ENCODE measurements at places on chromosomes 11 and 22.

- DNase-seq: no peak
Measured at GRCh38 chr11:17012179-17012578, 2.0 kb downstream of the PLEKHA7 start.

- no peak for DNase-seq
Measured at GRCh38 chr11:48148749-48149148, 67.9 kb upstream of the OR4B1 start.

GRCh38 chr11:122398167-122398566, 257.4 kb upstream of the UBASH3B start:
- peak; percentile 19 for DNase-seq

GRCh38 chr22:23278883-23279675, 98.8 kb downstream of the BCR start:
- DNase-seq: no peak

- no peak for DNase-seq
Measured at GRCh38 chr11:79263001-79263400, 177.8 kb downstream of the TENM4 start.

DNA sequence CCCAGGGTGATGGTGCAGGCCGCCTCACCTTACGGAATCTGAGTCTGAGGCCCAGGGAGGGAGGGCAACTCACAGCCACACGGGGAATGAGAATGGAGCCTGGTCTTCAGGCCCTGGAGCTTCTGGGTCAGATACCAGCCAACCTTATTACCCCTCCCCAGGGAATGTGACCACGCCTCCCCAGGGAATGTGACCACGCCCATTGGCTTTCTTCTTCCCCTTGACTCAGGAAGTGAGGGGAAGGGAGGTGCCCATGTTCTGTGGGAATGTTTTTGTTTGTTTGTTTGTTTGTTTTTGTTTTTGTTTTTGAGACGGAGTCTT, 57.5 kb upstream of the RBFOX2 start:
- peak; percentile 27 for DNase-seq

DNA sequence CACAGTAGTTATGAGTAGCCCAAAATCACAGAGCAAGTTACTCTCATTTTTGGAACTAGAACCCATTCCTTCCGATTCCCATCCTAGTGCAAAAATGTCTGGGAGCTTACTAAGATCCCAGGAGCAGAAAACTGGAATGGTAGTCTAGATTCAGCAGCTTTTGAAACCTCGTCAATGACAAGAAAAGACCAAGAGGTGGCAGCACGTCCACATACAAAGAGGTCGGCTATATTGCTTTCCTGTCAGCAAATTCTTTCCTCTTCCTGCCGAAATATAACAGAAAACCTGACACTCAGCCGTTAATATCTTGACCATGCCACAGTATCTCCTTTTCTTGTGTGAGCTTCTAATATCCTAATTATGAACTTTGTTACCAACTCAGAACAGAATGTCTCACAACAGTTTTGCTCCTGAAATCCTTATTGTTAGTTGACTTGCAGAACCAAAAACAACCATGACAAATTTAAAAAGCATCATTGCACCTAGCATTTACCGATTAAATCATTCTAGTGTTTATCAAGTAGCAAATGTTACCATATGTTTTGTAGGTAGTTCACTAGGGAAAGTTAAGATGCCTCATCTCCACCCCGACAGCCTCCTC, 92.8 kb upstream of the OR9G4 start:
- peak; percentile 59 for DNase-seq

DNA sequence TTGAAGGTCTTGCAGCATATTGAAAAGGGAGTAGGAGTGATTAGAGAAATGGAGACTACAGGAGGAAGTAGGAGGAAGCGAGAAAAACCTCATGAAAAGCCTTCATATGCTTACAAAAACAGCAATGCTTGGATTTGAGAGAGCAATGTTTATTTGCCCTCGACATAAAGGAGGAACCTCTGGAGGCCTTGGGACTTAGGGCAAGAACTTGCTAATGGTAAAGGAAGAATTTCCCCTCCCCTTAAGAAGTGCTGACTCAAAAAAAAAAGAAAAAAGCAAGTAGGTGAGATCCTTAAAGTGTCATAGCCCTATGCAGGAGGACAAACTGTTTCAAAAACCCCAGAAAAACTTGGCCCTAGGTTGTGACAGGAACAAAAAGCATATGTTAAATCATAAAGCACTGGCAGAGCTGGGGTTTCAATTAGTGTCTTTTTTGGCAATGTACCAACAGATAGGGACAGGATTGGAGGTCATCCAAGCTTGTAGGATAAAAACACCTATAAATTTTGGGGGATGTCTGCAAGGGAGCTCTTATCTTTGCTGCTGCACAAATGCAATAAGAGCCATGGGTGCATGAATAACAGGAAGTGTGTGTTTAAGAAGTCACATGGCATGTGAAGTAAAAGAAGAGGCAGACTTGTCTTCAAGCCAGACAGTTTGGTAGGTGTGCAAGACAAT, 4.9 kb downstream of the GLYAT start:
- no peak for DNase-seq

DNA sequence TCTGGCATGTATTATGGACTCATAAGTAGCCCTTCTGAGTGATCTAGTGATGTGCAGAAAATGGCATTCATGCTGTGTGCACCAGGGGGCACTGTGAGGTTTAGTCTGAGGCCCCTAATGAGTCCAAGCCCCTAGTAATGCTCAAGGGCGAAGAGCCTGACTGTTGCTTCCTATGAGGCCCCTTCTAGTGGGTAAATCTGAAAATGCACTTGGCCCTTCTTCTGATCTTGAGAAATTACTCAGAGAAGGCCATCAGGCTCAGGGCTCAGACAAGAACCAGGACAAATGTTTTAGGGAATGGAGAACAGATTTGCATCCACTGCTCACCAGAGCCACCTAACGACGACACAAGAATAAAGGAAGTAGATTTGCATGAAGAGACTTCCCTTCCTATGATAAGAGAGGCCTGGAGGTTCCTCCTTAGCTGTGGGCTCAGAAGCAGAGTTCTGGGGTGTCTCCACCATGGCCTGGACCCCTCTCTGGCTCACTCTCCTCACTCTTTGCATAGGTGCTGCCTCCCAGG, 75.8 kb downstream of the GGTLC2 start:
- DNase-seq: peak; percentile 33

DNA sequence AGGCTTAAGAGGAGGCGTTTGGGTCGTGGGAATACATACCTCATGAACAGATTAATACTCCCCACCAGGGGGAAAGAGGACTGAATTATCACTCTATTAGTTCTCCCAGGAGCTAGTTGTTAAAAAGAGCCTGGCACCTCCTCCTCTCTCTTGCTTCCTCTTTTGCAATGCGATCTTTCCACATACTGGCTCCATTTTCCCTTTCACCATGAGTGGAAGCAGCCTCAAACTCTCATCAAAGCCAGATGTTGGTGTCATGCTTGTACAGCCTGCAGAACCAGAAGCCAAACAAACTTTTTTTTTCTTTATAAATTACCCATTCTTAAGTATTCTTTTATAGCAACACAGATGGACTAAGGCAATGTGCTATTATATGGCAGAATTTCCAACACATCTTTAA, 258.5 kb downstream of the FAM76B start:
- no peak for DNase-seq

- no peak for DNase-seq
Measured at GRCh38 chr11:61774411-61774810, 18.0 kb downstream of the TMEM258 start.

GRCh38 chr11:113613619-113614018, 92.5 kb downstream of the TMPRSS5 start:
- DNase-seq: no peak

DNA sequence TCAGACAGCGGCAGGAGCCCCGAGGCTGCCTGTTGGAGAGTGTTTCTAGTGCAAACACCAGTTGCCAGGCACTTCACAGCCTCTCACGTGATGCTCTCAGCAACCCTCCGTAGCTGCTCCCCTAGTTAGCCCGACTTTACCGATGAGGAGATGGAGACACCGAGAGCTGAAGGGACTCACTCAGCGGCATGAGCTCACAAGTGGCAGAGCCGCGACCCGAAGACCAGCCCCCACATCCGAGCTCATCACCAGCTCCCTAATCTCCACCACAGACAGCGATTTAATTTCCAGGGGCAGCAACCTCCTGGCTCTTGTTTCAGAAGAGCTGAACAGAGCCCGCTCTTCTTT, 28.7 kb upstream of the RTL6 start:
- no peak for DNase-seq

GRCh38 chr11:12675951-12676711, 1.9 kb downstream of the TEAD1 start:
- peak; percentile 57 for DNase-seq

- DNase-seq: no peak
Measured at GRCh38 chr22:48894064-48894671, 933.5 kb downstream of the BRD1 start.

- peak; percentile 46 for DNase-seq
Measured at GRCh38 chr11:46489656-46490560, 98.3 kb upstream of the CHRM4 start.

DNA sequence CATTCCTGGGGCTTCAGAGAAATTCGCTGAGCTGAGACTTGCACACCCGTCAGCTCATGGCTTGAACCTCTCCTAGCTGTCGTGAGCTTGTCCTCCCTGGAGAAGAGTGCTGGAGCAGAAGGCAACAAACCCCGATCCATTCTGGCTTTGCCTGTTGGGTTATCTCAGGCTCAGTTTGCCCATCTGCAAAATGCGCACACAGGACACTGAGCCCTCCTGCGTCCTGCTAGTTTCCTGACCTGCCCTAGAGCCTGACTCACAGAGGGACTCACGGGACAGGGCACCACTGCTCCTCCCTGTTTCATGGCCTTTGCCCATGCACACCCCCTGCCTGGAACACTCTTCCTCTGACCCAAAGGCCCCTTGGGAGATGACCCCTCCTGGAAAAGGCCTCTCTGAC, 365.0 kb downstream of the MN1 start:
- no peak for DNase-seq

DNA sequence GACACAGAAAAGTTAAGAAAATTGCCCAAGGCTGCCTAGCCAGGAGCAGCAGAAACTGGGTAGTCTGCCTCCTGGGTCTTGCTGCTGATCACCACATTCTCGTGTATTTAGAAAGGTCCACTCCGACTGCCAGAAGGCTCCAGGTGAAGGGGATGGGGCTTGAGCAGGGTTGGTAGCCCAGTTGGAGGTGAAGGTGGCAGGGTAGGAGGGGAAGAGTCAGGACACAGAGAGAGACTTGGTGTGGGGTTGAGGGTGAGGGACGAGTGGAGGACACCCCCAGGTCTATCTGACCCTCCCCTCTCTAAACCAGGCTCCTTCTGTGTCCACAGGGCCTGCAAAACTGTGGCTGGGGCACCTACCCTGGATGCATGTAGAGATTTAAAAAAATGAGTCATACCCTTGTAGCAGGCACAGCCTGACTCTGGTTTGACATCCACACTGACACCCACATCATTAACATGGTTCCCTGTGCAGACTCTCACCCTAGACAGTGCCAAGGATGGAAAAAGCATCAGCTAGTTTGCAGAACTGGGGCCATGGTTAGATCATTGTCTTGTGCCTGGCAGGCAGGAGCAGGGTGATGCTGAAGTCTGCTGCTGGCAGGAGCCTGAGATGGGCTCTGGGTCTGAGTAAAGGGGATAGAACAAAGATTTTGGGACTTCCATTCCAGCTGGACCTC, 273.2 kb downstream of the TENM4 start:
- DNase-seq: no peak

- peak; percentile 99 for DNase-seq
Measured at GRCh38 chr11:121595717-121596161, 143.0 kb upstream of the SORL1-AS1 start.

DNA sequence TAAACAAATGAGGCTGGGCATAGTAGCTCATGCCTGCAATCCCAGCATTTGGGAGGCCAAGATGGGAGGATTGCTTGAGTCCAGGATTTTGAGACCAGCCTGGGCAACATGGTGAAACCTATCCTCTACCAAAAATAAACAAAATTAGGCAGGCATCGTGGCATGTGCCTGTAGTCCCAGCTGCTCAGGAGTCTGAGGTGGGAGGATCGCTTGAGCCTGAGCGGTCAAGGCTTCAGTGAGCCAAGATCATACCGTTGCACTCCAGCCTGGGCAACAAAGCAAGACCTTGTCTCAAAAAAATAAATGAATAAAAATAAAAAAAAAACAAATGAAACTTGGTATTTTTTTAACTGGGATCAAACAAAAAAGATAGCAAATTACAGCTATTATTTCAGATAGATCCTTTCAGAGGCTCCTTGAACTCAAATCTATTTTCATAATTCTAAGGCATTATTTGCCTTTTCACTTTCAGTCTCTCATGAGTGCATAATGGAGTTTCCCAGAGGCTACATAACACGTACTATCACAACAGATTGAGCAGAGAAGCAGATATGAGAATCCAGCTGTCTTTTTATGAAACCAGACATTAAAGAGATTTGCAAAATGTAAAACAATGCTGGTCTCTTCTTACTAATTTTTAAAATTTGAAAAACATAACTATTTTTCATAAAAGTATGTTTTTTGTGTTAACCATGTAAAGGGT, 23.1 kb downstream of the DDIAS start:
- DNase-seq: no peak

GRCh38 chr11:2090172-2091111, 48.7 kb downstream of the IGF2 start:
- no peak for DNase-seq

DNA sequence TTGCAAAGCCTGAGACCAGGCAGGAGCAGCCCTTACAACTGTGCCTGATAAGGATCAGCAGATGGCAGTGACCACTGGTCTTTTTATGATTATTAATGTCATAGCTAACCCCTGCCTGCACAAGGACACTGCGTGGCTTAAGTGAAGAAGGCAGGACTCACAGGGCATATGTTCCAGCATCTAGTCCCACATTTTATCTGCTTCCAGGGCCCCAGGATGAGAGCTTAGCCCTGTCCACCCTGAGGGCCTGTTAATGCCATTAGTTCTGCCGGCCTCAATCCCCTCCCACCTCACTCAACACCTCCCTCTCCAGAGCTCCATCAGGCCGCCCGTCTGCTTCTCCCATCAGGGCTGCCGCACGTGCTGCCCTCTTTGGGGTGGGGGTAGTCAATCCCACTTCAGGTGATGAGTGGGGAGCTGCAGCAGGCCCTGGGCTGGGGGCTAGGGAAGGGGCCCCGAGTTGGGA, 33.1 kb upstream of the TSPAN18 start:
- no peak for DNase-seq

- no peak for DNase-seq
Measured at GRCh38 chr11:125429807-125430678, 66.0 kb downstream of the FEZ1 start.

GRCh38 chr11:33324302-33324985, 67.3 kb downstream of the HIPK3 start:
- no peak for DNase-seq

Data from fibroblast of skin of back (primary cell).